ENCODE measurements at places on chromosomes 16 and 17.
A peak's percentile ranks its signal among the peaks of the same experiment; 100 is the strongest.

- DNase-seq = no peak
These were observed 8.3 kb upstream of the SBK1 start for GRCh38 chr16:28283798-28284577.

- no peak for DNase-seq
These were observed 115.6 kb upstream of the CDH5 start for GRCh38 chr16:66250686-66251431.

DNA sequence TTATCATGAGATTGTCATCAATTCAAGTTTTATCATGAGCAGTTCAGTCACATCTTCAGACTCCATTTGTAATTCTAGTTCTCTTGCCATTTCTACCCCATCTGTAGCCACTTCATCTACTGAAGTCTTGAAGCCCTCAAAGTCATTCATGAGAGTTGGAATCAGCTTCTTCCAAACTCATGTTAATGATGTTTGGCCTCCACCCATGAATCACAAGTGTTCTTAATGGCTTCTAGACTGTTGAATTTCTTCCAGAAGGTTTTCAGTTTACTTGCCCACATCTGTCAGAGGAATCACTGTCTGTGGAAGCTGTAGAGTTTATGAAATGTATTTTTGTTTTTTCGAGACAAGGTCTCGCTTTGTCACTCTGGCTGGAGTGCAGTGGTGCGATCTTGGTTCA lies 16.0 kb downstream of the NSRP1 start:
- DNase-seq = no peak

DNA sequence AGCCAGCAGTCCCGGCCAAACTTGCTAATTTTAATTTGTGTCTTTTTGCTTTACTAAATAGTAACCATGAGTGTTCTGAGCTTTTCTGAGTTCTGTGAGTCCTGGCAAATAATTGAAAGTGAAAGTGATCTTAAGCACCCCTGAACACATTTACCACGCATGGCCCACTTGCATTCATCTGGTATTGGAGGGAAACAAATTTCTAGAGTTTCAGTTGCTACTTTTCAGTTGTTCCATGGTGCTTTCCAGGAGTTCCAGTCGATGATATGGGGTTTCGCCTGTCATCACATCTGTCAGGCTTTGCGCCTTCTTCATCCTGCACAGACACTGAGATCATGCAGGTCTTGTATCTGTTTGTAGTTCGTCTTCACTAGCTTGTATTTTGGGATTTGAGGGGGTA lies 44.1 kb downstream of the CRLF3 start:
- no peak for DNase-seq

DNA sequence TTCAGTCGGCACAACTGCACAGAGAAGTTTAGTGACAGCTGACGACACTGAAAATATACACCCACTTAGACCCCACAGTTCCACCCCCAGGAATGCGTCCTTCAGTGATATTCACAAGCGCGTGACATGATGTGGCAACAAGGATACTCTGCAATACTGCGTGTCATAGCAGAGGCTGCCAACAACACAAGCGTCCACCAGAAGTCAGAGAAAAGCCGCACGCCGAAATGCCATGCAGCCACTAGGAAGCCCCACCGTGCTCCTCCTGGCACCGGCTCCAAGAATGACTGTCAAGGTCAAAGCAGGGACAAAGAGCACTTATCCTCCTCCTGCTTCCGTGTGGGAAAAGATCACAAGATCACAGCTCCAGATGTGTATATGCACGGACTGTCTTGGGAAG lies 3.5 kb downstream of the ATP2A3 start:
- DNase-seq = no peak

GRCh38 chr16:66904428-66904845 lies 14.2 kb downstream of the CDH16 start:
- DNase-seq = no peak

DNA sequence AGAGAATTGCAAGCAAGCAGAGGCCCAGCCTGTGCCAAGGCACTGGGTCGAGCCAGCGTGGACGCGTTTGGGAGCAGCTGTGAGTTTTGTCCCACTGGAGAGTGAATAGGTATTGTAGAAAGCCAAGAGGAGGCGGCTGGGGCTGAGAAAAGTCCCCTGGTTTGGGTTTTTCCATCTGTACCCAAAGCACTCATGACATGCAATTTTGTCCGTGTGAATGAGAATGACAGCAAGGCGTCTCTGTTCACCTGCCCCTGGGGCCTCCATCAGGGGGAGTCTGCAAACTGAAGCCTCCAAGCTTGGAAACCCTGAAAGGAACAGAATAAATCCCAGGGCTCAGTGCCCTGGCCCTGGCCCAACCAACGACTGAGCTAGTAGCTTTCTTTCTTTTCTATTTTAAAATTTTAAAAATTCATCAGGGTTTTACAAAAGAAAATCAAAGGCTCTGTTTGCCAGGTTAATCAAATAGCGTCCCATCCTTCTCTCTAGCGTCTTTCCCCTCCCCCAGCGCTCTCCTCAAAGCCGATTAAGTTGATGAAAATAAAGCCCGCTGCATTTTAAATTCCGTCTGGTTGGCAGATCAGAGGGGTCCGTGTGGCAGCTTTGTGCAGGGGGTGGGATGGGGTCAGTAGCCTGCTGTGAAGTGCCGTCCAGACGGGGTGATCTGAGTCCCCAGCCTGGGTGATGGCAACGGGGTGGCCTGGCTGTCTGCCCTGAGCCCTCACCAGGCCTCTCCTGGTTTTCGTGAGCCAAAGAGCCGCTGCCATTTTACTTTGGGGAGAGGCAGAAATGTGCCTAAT lies 171.0 kb downstream of the KATNIP start:
- no peak for DNase-seq

DNA sequence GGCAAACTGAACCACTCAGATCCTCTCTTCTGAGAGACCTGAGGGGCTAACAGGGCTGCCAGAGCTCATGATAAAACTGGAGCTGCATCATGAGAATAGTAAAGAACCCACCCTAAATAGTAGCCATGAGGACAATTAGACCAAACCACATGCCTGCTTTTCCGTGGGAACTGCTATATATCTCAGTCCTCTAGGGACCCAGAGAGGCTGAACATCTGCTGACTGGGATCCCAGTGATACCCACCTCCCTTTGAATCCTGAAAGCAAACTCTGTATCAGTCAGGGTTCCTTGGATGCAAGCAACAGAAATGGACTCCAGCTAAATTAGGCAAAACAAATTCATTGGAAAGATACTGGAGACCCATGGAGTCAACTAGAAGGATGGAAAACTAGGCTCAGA lies 6.5 kb downstream of the MT1X start:
- no peak for DNase-seq

DNA sequence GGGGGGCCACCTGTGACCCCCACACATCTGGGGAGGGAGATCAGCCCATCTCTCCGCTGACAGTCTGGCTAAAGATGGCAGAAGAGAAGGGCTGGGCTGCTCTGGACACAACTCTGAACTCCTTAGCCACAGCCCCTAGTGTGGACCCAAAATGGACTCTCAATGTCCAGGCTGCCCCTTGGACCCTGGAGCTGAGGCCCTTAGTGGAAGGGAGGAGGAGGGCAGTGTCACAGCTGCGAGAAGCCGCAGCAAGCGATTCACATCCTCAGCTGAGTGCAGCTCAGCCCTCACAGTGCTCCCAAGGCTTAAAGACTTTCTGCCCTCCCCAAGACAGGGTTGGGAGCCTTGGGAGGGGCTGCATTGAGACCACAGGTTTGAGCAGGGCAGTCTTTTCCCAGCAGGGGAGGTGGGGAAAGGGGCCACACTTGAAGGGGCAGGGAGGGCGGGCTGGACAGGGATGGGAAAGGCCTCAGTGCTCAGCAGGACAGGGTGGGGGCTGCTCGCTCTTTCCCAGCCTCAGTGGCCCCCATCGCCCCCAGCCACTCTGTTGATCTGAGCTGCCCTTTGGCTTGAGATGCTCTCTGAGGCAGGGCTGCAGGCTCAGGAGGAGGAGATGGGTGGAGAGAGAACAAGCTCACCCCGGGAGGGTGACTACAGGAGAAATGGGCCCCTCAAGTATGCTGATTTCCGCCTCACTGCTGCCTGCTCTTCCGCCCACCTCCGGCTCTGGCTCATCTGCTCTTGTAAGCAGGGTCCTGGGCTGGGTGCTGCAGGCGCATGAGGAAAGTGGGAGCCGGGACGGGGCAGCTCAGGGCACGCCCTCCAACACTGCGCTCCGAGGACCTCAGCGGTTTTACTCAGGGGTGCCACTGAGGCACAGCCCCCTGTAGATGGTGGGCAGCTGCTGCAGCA lies 50.9 kb upstream of the MTSS2 start:
- no peak for DNase-seq

GRCh38 chr17:9875441-9875840 lies 29.6 kb downstream of the RCVRN start:
- no peak for DNase-seq

DNA sequence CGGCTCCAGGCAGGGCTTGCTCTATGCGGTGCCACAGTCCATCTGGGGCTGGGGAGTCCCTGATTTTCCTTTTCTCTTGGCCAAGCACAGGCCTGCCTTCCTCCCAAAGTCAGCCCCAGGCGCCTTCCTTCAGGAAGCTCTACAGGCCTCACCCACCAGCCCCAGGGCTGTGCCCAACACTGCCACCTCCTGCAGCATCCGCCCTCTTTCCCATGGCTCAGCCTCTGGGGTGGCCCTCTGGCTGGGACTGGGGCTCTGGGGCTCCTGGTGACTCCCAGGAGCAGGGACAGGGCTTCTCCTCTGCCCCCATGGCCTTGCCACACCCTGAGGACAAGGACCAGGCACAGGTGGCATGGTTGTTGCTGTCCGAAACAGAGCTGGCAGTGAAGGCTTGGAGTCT lies 817 bp downstream of the ITGB4 start:
- no peak for DNase-seq

GRCh38 chr17:39643271-39643670 lies 6.3 kb downstream of the STARD3 start:
- DNase-seq = no peak

DNA sequence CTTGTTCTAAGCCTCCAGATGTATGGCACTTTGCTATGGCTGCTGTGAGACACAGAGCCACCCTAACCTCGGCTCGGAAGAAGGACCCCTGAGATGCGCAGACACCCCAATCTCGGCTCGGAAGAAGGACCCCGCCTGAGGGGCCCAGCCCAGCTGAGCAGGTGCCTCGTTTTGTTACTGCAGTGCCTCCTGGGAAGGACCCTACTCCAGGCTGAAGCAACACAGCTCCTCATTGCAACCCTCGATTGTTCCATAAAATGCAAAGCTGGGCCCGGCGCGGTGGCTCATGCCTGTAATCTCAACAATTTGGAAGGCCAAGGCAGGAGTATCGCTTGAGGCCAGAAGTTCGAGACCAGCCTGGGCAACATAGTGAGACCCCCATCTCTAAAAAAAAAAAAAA lies 61.3 kb downstream of the C16orf95 start:
- no peak for DNase-seq

DNA sequence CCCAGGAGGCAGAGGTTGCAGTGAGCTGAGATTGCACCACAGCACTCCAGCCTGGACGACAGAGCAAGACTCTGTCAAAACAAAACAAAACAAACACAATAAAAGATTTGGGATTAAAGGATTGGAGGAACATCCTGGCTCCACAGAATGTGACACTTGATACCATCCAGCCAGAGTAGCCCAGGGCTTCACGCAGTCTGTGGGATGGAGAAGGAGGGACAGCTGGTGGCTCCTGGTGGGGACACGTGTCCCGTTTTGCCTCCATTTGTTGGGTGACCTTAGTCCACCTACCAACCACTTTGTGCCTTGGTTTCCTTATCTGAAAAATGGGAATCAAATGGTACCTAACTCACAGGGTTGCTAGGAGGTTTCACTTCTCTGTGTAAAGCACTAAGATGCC lies 12.4 kb upstream of the CYB561 start:
- no peak for DNase-seq

- no peak for DNase-seq
These were observed 85.2 kb downstream of the GLG1 start for GRCh38 chr16:74521691-74522090.

GRCh38 chr16:9602189-9602588 lies 510.7 kb downstream of the HAPSTR1 start:
- DNase-seq = no peak

GRCh38 chr17:73783945-73784603 lies 139.8 kb upstream of the SDK2 start:
- no peak for DNase-seq

DNA sequence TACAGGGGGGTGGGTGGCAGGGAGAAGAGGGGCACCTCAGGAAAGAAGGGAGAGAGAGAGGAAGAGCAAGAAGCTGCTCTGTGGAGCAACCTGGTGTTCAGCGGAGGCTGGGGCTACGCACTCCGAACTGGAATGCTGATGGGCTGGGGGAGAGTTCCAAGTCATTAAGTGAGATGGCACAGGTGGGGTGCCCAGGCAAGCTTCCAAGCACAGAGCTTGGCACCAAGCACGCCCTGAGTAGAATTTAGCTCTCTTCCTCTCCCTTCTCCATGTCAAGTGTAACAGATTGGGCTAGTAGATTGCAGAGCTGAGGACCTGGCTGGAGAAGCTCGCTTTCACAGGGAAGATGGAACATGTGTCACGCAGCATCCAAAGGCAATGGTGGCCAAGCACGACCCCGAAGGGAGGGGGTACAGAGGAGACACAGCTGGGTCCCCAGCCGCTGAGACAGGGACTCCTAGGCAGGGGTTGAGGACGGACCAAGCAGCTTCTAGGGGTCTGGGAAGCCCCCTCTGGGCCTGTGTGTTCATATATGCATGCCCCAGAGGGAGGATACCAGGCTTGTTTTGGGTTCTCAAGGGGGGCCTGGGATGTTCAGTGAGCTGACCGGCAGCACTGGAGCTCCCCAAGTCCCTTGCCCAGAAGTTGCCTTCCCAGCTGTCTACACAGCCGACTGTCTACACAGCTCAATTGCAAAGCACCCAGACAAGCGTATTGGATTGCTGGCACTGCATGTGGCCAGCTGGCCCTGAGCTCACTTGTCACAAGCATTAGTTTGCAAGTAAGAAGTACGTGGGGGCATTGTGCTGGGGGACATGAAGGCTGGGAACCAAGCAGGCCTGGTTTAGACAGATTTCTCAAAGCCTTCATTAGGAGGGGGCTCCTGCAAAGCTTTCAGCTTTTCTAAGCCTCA lies 247.8 kb downstream of the ENGASE start:
- no peak for DNase-seq

GRCh38 chr16:89037261-89038152 lies 56.1 kb upstream of the ACSF3 start:
- DNase-seq = no peak

GRCh38 chr17:80782536-80783427 lies 208.9 kb upstream of the CHMP6 start:
- DNase-seq = peak; percentile 32

GRCh38 chr17:35865412-35866340 lies 3.0 kb downstream of the HEATR9 start:
- no peak for DNase-seq

DNA sequence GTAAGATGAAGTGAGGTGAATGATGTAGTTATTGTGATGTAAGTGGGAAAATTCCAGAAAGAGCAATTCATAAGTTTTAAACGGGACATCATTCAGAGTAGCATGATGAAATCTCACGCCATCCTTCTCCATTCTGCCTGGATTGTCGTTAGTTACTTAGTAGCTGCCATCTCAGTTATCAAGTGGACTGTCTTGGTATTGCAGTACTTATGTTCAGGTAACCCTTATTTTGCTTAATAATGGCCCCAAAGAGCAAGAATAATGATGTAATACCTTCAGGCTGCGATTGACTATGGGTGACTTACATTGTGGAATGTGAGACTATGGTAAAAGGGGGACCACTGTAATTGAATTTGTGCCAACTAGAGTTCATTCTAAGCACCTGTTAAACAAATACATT lies 234.1 kb upstream of the TOM1L1 start:
- no peak for DNase-seq

GRCh38 chr16:71409011-71409775 lies 32.7 kb downstream of the TLE7 start:
- DNase-seq = no peak

GRCh38 chr17:47806026-47806912 lies 15.3 kb downstream of the OSBPL7 start:
- no peak for DNase-seq

GRCh38 chr17:64077379-64077778 lies 52.6 kb downstream of the ERN1 start:
- DNase-seq = no peak
